ENCODE measurements at places on chromosomes 1 and 21.

GRCh38 chr1:34926156-34926555 is 3.3 kb downstream of the DLGAP3 start:
- DNase-seq, result peak; percentile 13

- DNase-seq, result no peak
These were observed 51.2 kb downstream of the KCNJ15 start for GRCh38 chr21:38307771-38308531.

DNA sequence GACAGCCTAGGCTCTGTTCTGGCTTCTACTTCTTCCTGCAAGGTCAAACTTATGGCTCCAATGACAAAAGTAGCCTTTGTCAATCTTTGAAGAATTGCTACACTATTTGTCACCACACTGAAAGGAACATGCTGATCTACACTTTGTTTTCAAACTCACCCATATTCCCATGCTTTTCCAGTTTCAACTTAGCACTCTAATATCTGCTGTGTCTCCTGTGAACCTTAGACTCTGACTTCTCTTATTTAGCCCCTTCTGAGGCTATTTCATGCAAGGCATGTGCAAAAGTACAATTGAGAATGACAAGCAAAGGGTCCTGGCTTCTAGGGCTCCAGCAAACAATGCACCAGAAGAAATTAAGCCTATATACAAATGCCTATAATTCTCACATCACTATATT is 374.9 kb downstream of the VAV3 start:
- DNase-seq, result no peak

- DNase-seq, result no peak
These were observed 368.7 kb upstream of the ADGRL2 start for GRCh38 chr1:81432059-81432458.

Data from M059J (cell line).